Activated CD4-positive, CD25-positive, alpha-beta regulatory T cell treated with anti-CD3 and anti-CD28 coated beads, Interleukin-2, amount 50 U/mL, for 24 hours (primary cell): ENCODE measurements at places on chromosomes 3 and 15.

- no peak for ATAC-seq
These were observed 113.0 kb downstream of the LIPC start for GRCh38 chr15:58544756-58545155.

GRCh38 chr3:55726501-55726775 is 239.3 kb upstream of the WNT5A start:
- ATAC-seq, result no peak

DNA sequence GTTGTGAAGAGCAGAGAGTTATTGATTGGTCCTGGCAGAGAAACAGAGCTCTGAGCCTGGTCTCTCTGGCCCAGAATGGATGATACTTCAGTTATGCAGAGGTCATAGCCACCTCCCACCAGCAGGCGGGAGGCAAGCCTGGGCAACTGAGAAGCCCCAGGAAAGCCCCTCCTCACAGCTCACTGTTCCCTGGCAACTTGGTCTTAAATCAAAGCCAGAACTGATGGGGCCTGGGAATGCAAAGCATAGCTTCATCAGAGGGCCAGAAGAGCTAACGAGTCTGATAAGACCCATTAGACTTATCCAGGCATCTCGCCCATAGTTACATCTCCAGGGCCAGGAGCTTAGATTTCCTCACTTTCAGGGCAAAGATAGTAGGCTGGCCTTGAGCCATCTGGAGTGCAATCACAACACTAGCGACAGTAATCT is 5.5 kb upstream of the COLQ start:
- ATAC-seq, result no peak

DNA sequence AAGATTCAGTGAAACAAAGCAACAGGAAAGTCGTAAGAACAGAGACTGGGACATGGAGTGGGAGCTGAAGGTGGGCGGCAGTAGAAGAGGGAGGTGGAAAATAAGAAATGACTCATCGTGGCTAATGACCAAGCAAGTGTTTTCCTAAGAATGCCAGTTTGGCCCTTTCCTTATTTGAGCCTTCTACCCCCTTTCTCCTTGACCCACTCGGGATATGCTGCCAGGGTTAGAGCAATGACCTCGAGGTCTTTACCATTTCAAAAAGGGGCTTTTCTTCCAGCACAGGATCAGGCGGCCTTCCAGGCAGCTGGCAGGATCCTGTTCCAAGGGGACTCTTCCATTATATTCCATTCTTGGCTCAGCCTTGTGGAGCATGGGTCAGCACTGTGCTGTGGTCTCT is 241.1 kb downstream of the RYR3 start:
- no peak for ATAC-seq

DNA sequence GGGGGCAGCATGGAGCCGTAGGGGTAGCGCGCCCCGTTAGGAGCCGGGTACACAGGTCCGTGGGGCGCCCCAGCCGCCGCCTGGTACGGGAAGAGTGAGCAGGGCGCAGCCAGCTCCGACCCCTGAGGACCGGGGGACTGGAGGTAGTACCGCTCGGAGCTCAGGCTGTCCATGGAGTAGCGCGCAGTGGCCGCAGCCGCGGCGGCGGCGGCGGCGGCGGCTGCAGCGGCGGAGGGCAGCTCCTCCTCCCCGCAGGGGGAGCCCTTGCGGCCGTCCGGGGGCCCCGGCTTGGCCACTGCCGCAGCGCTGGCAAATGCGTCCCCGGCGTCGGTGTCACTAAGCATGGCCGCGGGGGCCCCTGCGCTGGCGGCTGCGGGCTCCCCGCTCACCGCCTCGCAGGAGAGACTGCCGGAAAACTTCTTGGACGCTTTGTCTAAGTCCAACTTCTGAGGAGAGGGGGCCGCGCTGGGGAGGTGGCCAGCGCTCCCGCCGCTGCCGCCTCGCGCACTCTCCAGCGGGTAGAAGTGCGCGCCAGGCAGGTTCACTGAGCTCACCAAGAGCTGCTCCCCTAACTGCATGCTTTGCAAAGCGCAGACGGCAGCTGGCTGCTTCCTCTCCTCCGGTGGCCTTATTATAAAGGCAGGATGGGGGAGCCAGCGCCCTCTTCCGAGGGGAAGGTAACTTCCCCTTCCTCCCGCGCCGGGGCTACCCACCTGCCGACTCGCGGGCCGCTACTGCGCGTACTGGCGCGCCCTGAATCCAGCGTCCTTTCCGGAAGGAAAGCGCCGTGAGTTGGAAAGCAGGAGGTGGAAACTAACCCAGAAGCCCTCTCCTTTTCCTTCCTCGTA is at the start of gene EOMES:
Gene EOMES (minus strand): TSS at position 607 of the 848 bp plus-strand sequence. CDS start 29 bp downstream, at position 578.
- ATAC-seq, result peak; percentile 54

DNA sequence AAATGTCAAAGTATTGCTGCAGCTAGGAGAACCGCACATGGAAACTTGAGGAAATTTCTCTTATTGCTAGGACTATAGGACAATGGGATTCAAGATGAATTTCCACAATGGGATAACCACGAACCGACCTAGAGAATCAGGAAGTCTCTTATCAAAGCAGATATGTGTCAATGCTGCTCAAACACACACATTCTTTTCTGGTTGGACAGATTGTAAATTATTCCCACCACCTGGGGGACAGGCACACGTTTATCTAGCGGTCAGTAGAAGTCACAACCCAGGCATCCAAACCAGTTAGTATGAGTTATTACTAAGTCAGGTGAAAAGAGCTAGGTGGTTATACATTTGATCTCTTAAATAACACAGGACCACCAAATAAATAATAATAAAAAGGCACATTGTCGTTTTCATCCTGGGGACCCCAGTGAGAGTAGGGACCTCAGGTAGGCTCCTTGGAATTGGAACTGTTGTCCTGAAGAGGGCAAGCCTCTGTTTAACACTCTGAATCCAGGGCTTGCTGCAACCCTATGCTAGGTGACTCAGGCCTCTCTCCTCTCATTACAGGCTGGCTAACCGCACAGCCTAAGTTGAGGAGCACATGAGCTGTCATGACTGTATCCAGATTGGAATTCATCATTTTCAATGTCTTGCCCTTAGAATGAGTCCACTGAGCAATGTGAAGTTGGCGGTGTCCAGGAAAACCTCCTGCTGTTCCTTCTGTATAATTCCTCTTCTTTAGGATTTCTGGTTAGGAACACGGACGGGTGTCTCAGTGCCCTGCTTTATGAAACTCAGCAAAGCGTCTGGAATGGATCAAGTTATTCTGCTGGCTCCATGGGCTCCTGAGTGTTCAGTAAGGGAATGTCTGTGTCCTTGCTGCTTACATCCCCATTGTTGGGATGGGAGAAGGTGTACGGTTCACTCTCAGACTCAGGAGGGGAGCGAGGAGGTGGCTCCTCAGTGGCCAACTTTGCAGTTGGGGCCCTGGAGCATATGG is 59.0 kb downstream of the CLEC3B start:
- ATAC-seq, result no peak

GRCh38 chr3:46585799-46586693 is 19.9 kb upstream of the LRRC2 start:
- no peak for ATAC-seq

DNA sequence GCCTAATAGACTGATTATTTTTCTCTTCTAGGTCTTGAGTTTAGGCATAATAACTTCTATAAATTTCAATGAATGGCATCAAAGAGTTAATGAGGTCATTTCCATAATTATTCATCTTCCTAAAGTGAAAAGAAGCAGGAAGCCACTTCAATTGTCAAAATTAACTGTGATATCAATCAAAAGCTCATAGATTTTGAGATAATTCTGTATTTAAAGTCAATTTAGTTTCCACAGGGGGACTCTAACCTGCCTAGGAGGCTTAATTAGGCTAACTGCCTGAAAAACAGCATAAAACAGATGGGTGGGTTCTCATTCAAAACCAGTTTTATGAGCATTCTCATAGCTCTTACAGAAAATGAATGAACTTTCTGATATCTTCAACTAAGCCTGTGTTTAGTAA is 177.8 kb downstream of the OTOL1 start:
- ATAC-seq, result no peak

- no peak for ATAC-seq
These were observed 60.5 kb downstream of the STARD5 start for GRCh38 chr15:81263477-81263876.

GRCh38 chr15:91182101-91182500 is 82.0 kb downstream of the SV2B start:
- ATAC-seq, result no peak

GRCh38 chr15:59169251-59169708 is 37.4 kb upstream of the LDHAL6B start:
- peak; percentile 30 for ATAC-seq

DNA sequence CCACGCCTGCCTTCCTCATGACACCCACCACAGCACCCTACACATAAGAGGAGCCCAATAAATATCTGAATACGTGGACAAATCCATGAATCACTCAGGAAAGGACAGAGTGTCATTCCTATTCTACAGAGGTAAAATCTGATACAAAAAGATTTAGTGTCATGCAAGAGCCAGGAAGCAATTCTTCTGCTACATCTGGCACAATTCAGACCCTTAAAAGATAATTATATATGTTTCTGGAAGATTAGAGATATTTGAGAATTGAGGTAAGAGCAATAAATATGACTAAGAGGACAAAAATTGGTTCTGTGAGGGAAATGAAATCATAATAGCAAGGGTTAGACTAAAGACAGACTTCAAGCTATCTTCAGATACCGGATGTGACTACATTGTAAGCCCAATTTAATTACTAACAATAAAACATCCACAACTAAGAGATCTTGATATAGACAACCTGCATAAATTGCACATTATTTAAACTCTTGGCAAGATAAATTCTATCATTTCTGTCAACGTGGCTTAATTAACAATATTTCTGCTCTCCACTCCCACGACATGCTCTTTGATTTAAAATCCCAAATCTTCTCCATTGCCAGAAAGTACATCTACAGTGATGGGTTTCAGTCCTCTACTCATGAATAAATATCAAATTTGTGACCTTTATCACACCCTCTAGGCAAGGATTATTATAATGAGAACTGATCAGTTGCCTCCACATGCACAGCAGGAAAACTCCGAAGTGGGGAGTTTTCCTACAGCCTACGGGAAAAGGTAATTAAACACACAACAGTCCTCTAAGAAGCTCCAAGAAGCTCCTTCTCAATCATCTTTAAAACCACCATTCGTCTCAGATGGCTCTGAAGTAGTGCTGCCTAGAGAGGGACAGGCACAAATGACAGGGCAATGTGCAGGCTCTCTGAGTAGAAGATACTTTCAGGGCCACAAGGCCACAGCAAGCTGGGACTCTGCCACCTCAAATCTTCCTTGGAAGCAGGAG is 32.6 kb downstream of the MB21D2 start:
- no peak for ATAC-seq

DNA sequence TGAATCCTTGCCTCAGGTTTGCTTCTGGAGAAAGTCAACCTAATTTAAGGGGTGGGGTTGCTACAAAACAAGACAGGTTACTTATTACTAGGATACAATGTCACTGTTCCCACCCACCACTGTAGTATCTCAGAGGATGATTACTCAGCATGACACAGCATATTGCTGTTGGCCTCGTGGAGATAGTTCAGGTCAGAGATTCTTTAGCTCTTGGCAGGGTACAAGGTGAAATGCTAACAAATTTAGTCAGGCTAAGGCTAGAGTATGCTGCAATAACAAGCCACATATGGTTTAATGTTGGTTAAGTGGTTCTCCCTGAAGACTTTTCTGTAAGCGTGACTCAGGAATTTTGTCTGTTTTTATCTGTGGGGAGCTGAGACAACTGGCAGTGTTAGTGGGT is 161.8 kb downstream of the EDEM1 start:
- ATAC-seq, result peak; percentile 30

GRCh38 chr3:155778462-155778861 is 27.6 kb downstream of the C3orf33 start:
- ATAC-seq, result no peak

DNA sequence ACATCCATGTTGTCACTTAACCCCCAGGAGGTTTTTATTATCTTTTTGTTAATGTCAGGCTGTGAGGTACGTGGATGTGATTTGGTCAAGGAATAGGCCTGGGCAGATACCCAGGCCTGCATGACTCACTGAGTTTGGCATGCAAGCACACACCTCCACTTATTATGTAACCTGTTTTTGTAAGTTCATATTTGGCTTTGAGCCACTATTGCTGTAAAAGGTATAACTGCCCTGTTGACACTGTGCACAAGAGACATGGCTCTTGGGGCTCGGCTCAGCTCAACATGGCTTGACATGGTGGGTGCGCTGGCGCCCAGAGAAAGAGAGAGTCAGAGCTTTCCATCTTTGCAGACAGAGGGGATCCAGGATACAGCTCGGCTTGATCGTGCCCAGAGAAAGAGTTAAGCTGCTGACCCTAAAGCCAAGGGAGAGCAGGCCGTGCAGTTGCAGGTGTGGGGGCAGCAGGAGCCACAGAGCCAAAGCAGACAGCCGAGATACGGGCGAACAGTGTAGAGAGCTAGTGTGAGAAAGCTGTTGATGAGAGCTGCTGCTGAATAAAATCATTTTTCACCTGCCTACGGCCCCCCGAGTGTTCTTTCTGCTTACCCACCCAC is 67.9 kb upstream of the UNC13C start:
- ATAC-seq, result no peak

- ATAC-seq, result no peak
These were observed 98.3 kb upstream of the CBLB start for GRCh38 chr3:105967117-105967516.

GRCh38 chr3:173553635-173554280 is 156.2 kb downstream of the NLGN1 start:
- no peak for ATAC-seq

DNA sequence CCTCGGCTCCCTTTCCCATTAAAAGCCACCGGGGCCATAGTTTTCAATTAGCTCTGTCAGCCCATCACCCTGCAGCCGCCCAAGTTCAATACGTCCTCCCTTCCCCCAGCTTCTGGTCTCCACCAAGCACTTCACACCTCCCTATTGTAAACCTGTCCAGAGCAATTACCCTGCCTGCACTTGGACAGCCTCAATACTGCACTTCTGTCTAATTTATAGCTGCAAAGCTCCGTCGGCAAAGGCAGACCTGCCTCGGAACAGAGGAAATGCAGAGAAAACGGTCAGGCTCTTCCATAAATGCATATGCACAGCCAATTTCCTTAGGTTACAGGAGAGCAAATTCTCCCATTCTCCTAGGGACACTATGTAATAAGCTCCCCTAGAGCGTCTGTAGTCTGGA is 21.9 kb downstream of the LRIG1 start:
- ATAC-seq, result no peak

- ATAC-seq, result no peak
These were observed 445.0 kb upstream of the TGFBR2 start for GRCh38 chr3:30161375-30161774.

- no peak for ATAC-seq
These were observed 41.5 kb downstream of the CP start for GRCh38 chr3:149180057-149180573.

DNA sequence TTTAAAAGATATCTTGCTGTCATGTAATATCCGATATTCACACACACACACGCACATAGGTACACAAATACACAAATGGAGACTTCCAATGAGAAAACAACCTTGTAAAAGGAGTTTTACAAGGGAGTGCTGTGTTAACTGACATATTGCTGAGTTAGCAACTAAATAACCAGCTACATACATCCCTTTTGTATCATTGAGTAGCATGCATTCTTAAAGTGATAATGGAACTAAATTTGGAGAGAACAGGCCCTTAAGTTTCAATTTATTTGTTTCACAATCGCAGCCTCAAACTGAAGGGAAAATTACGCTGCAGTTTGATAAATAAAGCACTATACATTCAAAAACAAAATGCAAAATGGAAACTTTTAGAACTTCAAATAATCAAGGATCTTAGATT is 1046.0 kb upstream of the NR2F2 start:
- no peak for ATAC-seq

DNA sequence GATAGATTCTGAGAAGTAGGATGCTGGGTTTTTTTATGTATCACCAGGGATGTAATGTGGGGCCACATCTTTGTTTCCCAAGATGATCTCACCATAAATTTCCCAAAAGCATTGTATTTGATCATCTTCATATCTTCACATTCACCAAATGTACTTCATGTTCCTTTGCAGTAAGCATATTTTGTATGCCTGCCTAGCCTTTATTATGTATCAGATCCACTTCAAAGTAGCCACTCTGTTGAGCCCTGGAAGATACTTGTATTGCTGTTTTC is 14.2 kb upstream of the GATM start:
- no peak for ATAC-seq
